Stimulated activated memory B cell treated with anti-CD40 and anti-IgM and Interleukin-4, amounts not matched to agents 10 μg/mL and 1 μg/mL and 100 μg/mL, for 72 hours (primary cell): ENCODE measurements at places on chromosomes 3 and 15.
A peak's percentile ranks its signal among the peaks of the same experiment; 100 is the strongest.

DNA sequence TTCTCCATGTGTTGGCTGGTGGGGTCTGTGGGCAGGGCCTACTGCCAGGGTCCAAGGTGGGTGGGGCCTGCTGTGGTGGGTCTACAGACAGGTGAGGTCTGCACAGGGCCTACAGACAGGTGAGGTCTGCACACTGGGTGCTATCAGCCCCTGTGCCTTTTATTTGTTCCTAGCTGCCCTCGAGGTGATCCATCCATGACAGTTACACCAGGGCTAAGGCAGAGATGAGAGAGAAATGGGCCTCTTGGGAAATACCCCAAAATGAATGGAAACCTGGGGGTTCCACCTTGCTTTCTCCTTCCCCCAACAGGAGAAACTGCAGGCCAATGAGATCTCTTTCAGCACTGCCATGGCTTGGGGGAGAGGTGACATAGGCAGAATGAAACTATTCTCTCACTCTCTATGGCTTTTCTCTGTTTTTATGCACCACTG, 36.4 kb downstream of the CFAP100 start:
- peak; percentile 61 for ATAC-seq

DNA sequence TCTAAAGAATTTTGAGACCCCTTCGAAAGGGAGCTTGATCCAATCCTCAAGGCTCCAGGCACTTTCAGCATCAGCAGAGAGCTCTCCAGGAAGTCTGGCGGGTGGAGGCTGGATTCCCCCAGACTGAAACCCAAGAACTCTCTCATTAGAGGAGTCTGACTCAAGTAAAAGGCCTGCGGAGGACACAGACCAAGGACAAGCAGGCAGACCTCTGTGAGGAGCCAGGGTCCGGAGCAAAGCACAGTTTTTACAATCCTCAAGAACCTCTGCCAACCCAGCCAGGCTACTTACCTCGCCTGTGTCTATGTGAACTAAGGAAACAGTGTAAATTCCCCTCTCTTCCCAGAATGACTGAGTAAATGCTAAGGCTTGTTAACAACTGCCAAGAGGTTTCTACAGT, 86.2 kb downstream of the FBN1 start:
- no peak for ATAC-seq

DNA sequence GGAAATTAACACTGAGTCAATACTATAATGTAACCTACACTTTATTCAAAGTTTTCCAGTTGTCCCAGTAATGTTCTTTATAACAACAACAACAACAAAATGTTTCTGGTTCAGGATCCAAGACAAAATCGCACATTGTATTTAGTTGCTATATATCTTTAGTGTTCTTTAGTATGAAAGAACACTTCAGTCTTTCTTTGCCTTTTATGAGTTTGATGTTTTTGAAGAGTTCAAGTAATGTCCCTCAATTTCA, 7.6 kb upstream of the GRAMD1C start:
- ATAC-seq: no peak

DNA sequence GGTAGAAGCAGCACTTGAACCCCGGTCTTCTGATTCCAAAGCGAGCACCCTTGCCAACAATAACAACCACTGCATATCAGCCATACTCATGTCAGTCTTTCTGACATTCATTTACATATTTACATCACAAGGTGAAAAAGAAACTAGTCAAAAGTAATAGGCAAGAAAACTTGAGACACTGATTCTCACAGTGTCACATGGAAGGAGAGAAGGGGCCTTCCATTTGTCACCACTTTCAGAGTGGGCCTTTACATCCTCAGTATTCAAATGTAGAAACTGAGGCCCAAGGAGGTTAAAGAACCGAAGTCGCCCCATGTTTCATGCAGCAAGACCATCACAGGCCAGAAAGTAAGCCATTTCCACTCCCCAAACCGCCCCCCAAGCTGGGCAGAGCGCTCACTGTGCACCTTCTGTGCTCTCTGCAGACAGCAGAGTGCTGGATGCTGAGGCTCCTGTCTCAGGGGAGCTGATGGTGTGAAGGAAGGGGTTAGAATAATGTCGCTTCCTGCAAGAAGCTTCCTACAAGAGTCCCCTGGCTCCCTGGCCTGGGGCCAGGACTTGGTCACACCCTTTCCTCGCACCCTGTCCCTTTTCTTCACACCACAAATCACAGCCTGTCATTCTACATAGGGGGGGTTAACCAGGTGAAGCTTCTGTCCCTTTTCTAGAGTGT, 260.1 kb downstream of the UACA start:
- ATAC-seq: no peak

GRCh38 chr3:125003369-125003853, 52.4 kb downstream of the HEG1 start:
- ATAC-seq: no peak
